Effector memory CD8-positive, alpha-beta T cell (primary cell): ENCODE measurements at places on chromosomes 13 and 19.

GRCh38 chr19:42288881-42289555 is 12.9 kb upstream of the PRR19 start:
- no peaks in the 10 kb centered on the region for H3K27me3 ChIP-seq
- H3K4me3 ChIP-seq: no peak overlapping the region
- H3K36me3 ChIP-seq: peaks cover 37% of the 10 kb centered on the region
- no peak for DNase-seq
- H3K4me1 ChIP-seq: peaks cover 15% of the 10 kb centered on the region

DNA sequence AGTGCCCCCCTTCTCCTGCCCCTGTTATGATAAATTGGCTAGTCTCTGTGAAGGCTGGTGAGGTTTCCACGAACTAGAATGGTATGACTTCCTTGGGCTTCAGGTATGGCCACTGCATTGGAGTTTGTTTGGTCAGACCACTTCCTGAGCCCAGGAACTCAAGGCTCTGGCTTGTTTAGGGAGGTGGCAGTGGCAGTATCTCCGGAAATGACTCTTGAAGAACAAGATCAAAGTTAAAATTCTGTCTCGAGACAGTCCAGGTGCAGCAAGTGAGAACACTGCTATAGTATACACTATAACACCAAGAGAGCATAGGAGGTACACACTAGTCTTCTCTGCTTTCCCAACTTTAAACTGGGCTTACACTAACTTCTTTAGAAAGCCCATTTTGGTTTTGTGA is 309.1 kb downstream of the KLF12 start:
- H3K27ac ChIP-seq: peak overlapping the region; percentile 76
- H3K4me1 ChIP-seq: peaks cover 54% of the 10 kb centered on the region
- H3K4me3 ChIP-seq: no peak overlapping the region

- H3K4me3 ChIP-seq: no peak overlapping the region
- no peak overlapping the region for H3K27ac ChIP-seq
- no peak for DNase-seq
- H3K27me3 ChIP-seq: no peaks in the 10 kb centered on the region
- no peaks in the 10 kb centered on the region for H3K36me3 ChIP-seq
These were observed 101.0 kb upstream of the DACH1 start for GRCh38 chr13:71967990-71968389.

DNA sequence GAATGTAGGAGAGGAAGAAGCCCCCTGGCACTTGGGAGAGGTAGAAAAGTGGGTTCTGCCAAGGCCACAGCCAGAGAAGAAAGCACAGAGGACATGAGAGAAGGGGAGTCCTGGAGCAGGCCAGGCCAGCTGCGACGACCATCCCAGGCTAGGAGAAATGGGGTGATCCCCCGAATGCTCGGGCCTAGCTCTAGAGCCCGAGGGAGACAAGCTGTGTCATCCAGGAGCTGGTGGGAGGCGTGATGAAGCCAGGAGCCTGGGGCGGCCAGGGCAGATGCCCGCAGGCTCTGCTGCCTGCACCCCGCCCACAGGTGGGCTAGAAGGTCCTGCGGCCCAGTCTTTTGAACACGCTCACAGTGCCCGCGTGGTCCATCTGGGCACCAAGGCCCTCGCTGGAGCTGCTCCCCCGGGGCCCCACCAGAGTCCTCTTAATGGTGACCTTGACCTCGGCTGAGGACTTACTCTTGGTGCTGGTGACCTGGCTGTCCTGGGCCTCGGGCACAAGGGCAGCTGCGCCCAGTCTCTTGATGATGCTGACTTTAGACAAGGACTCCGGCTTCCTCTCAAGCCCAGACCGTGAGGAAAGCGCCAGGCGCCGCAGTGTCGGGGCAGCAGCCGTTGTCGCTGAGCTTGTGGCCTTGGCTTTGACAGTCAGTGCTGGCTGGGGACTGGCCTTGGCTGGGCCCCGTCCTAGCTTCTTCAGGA is 26.5 kb downstream of the C19orf47 start:
- H3K36me3 ChIP-seq: peaks cover 47% of the 10 kb centered on the region
- no peak overlapping the region for H3K27ac ChIP-seq
- no peak overlapping the region for H3K4me3 ChIP-seq
- H3K4me1 ChIP-seq: no peaks in the 10 kb centered on the region
- no peak for DNase-seq
- no peaks in the 10 kb centered on the region for H3K27me3 ChIP-seq

DNA sequence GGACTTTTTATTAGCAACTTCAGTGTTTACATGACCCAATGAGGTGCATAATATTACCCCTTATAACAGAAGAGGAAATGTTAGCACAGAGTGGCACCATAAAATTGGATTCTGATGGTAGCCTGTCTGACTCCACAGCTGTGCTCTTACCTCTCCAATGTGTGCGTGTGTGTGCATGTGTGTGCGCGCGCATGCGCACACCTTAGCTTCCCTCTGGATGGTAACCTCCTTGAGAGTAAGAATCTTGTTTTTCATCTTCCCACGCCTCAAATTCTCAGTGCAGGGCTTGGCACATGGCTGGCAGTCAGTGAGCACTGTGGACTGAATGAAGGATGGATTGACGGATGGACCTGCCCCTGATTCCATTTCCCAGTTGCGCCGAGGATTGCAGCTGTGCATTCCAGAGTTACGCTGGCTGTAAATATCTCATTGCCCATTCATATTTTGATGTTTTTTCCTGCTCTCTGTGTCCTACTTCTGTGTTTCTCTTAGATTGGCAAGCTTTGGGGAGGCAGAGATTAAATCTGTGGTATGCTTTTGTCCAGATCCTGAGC is 99.2 kb upstream of the WASF3 start:
- H3K27me3 ChIP-seq: peaks cover 50% of the 10 kb centered on the region
- peaks cover 2% of the 10 kb centered on the region for H3K4me1 ChIP-seq
- no peak overlapping the region for H3K4me3 ChIP-seq

GRCh38 chr13:38814331-38814730 is 127.5 kb downstream of the FREM2 start:
- no peaks in the 10 kb centered on the region for H3K4me1 ChIP-seq
- no peaks in the 10 kb centered on the region for H3K36me3 ChIP-seq
- DNase-seq: no peak
- H3K4me3 ChIP-seq: no peak overlapping the region
- H3K27me3 ChIP-seq: no peaks in the 10 kb centered on the region
- H3K27ac ChIP-seq: no peak overlapping the region

GRCh38 chr13:20993661-20994440 is 67.5 kb downstream of the LATS2 start:
- DNase-seq: no peak
- H3K27ac ChIP-seq: peak overlapping the region; percentile 56
- H3K4me3 ChIP-seq: no peak overlapping the region
- H3K4me1 ChIP-seq: no peaks in the 10 kb centered on the region

- H3K27me3 ChIP-seq: peaks cover 61% of the 10 kb centered on the region
- no peaks in the 10 kb centered on the region for H3K4me1 ChIP-seq
- no peak overlapping the region for H3K4me3 ChIP-seq
- no peaks in the 10 kb centered on the region for H3K36me3 ChIP-seq
- H3K27ac ChIP-seq: no peak overlapping the region
These were observed 2.0 kb upstream of the GPR32 start for GRCh38 chr19:50768277-50768676.

DNA sequence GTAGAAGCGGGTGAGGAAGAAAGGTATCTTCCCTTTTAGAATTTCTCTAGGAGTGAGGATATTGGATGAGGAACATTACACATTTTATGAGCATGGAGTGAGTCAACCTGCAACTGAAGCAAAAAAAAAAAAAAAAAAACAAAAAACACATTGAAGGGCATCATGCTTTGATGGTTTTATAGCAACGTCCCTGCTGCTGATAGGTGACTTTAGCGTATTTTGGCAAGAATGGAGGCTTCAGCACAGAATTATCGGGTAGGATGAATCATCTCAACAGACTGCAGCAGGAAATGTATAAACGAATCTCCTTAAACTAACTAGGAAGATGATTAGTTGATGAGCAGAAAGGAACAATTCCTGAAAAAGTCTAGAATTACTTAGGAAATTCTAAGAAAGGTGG is 1359.6 kb upstream of the ATXN8OS start:
- H3K4me1 ChIP-seq: no peaks in the 10 kb centered on the region
- H3K4me3 ChIP-seq: no peak overlapping the region
- H3K36me3 ChIP-seq: no peaks in the 10 kb centered on the region
- no peak overlapping the region for H3K27ac ChIP-seq

- H3K36me3 ChIP-seq: peaks cover 2% of the 10 kb centered on the region
- H3K4me1 ChIP-seq: peaks cover 10% of the 10 kb centered on the region
- H3K27me3 ChIP-seq: peaks cover 7% of the 10 kb centered on the region
- no peak overlapping the region for H3K27ac ChIP-seq
These were observed 188.9 kb upstream of the TSC22D1 start for GRCh38 chr13:44765001-44765471.

- H3K27me3 ChIP-seq: no peaks in the 10 kb centered on the region
- peaks cover 23% of the 10 kb centered on the region for H3K36me3 ChIP-seq
- no peak overlapping the region for H3K4me3 ChIP-seq
- H3K4me1 ChIP-seq: peaks cover 15% of the 10 kb centered on the region
- peak overlapping the region; percentile 33 for H3K27ac ChIP-seq
These were observed 13.8 kb upstream of the NPAS1 start for GRCh38 chr19:47005873-47006272.

GRCh38 chr13:97395447-97396136 is 38.4 kb upstream of the RAP2A start:
- H3K27me3 ChIP-seq: no peaks in the 10 kb centered on the region
- no peak overlapping the region for H3K27ac ChIP-seq
- no peaks in the 10 kb centered on the region for H3K36me3 ChIP-seq
- no peaks in the 10 kb centered on the region for H3K4me1 ChIP-seq
- H3K4me3 ChIP-seq: no peak overlapping the region

- DNase-seq: peak; percentile 75
- H3K27me3 ChIP-seq: no peaks in the 10 kb centered on the region
- peak overlapping the region; percentile 99 for H3K27ac ChIP-seq
- peaks cover 40% of the 10 kb centered on the region for H3K4me1 ChIP-seq
These were observed 9.8 kb upstream of the CIRBP start for GRCh38 chr19:1259206-1259875.

DNA sequence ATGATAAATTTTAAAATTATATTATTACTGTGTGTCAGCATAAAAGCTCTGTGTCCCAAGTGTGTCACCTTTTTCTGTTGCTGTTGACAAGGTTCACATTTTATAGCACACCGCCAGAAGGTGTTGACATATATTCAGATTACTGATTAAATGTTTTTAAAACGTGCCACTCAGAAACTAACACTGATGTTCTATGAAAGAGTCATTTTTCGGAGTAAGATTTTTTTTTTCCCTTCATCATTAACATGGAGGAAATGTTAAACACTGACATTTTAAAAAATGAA is 197.5 kb downstream of the TM9SF2 start:
- no peaks in the 10 kb centered on the region for H3K27me3 ChIP-seq
- peaks cover 7% of the 10 kb centered on the region for H3K4me1 ChIP-seq
- DNase-seq: no peak

DNA sequence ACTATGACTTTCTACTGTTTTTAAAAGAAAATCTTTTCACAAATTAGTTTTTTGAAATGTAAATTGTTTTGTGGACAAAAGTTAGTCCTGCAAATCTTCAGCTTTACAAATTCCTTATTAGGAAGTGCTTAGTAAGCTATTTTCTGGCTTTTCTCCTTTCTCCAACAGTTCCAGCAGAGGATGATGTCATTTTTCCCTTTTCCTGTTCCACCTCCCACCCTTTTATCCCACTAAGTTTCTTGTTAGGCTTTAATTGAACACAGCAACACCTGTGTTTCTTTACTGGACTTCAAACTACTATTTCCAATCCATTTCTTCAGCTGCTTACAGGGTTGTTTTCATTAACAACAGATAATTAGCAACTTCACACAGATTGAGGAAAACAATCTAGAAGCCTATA is 389.2 kb downstream of the NDFIP2 start:
- H3K27ac ChIP-seq: no peak overlapping the region
- no peaks in the 10 kb centered on the region for H3K4me1 ChIP-seq
- no peak for DNase-seq
- no peaks in the 10 kb centered on the region for H3K36me3 ChIP-seq

DNA sequence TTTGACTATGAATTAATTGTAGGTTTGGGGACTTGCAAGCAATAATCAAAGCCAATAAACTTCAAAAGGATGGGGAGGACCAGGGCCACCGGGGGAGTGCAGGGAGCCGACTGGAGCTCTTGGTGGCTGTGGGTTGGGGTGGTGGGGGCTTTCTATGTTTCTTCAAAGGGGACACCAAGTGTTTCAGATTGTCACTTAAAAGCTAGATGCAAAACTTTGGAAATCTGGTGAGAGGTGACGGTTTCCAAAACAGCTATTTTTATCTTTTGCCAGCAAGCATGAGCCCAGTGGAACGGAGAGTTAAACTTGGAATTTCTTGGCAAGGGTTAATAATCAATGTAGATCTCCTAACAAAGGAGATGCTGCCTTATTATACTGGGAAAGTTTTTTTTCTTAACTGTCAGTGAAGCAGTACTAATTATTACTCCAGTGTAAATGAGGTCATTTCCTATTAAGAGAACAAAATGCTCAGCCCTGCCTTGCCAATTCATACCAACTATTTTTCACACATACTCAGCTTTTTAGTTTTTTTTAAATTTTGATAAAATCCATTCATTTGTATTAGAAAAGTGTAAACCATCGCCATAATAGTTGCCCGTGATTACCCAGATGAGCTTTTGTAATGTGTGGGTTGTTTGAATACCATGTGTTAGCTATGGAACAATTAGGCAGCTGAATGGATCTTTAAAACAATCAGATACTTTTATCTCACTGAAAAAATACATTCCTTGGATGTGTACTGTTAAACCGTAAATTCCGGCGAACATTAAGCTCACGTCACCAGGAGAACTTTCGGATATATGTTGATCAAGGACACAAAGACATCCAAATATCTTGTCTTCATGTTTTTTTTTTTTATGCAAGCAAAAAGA is 95.9 kb upstream of the ZNF536 start:
- DNase-seq: no peak
- H3K27ac ChIP-seq: no peak overlapping the region
- peaks cover 17% of the 10 kb centered on the region for H3K27me3 ChIP-seq
- no peaks in the 10 kb centered on the region for H3K4me1 ChIP-seq

DNA sequence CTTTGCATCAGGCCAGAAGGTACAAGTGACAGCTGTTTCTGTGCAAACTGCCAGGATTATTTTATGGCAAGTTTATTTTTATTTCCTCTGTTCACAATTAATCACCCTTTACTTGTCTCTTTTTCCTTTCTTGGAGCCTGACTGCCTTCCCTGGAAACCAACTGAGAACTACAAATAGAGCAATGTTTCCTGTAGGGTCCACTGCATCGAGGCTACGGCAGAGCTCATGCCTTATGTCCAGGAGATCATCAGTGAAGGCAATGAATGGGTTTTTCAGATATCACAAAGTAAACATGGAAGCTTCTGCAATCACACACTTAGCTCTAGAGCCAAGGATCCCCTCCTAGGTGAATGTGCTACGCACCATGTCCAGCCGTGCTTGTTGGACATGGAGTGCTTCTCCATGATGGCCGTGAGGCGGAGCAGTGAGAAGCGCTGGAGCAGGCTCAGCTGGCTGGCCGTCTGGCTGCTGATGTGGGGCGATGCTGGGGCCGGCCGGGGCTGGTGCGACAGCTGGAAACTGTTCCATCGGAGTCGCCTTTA is 110.9 kb downstream of the KL start:
- H3K27me3 ChIP-seq: peaks cover 7% of the 10 kb centered on the region
- H3K4me3 ChIP-seq: no peak overlapping the region
- H3K4me1 ChIP-seq: no peaks in the 10 kb centered on the region
- no peak for DNase-seq
- H3K36me3 ChIP-seq: no peaks in the 10 kb centered on the region

GRCh38 chr13:22114630-22115311 is 443.9 kb downstream of the FGF9 start:
- peak; percentile 48 for DNase-seq
- H3K27me3 ChIP-seq: no peaks in the 10 kb centered on the region
- H3K27ac ChIP-seq: peak overlapping the region; percentile 94
- peaks cover 14% of the 10 kb centered on the region for H3K36me3 ChIP-seq
